ENCODE measurements at places on chromosomes 4 and X. TPM values are rescaled to one million over a fixed set of nuclear protein-coding genes. Genes with fewer than 3 reads are reported as not detected.

GRCh38 chrX:88883200-88883599 lies 136.2 kb downstream of the CPXCR1 start:
- DNase-seq = no peak

- DNase-seq = no peak
Observed at GRCh38 chr4:88908521-88908920, 148.5 kb downstream of the FAM13A start.

NWD2 gene
- total RNA-seq = 0.02 TPM

GSPT2 gene
- 15.9 TPM for total RNA-seq

OTC gene
- total RNA-seq = not detected

BEX1 gene
- total RNA-seq = 12.2 TPM

MAGEA6 gene
- total RNA-seq = not detected

DNA sequence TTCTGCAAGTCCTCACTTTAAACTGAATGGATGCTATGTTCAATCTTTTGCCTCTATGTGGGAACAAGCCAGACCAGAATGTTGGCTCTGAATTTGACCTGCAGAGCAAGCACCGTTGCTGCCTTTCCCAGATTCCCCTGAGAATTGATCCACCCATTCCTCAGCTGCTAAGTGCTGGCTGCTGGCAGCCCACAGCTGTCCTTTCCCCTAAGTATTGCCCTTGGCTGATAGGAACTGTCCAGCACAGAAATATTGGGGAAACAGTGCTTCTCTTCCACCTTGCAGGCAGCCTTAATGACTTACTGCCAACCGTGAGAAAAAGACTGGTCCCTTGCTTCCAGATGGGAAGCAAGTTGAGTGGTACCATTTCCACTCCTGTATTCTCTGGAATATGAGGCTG lies 475.9 kb downstream of the PDHA2 start:
- DNase-seq = no peak

DNA sequence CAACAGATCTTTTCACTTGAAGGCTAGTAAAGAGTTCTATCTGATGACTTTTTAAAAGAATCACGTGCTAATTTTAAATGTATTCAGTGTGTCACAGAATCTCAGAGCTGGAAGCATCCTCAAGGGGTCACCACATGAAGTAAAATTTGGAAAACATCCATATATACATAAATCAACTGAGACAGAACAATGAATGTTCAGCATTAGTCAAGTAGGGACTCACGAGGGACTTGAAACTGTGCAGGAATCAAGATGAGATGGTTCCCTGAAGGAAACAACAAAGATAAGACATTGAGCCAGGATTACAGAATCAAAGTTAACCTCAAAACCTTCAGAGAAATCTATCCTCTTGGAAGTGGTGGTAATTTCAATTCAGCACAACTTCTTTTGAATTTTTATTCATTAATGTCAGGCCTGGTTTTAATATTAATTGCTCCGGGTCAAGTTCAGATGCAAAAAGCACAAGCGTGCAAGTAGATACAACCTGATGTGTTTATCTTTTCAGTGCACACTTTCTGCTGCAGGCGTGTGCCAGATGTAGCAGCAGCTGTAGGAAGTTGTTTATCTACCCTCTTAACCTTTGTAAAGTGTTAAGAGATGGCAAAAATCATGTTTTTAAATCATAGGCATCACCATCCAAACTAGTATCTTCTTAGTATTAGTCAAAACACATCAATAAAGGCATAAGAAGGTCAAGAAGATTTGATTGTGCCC lies 87.7 kb upstream of the SRD5A3 start:
- DNase-seq = no peak

GRCh38 chr4:66197451-66197850 lies 527.2 kb upstream of the EPHA5 start:
- DNase-seq = no peak

GRCh38 chrX:54496517-54496852 lies 451 bp upstream of the FGD1 start:
- DNase-seq = no peak

LDB2 gene
- total RNA-seq = 4.6 TPM

GRCh38 chr4:75634281-75634680 lies 4.0 kb upstream of the CDKL2 start:
- no peak for DNase-seq

GRCh38 chr4:54780149-54780495 lies 122.4 kb downstream of the KIT start:
- DNase-seq = no peak

Measured in mesothelial cell of epicardium (in vitro differentiated cells).